Activated gamma-delta T cell treated with anti-CD3 and anti-CD28 coated beads, Interleukin-2, amount 50 U/mL, for 16 hours (primary cell): ENCODE measurements at places on chromosomes 13 and 19.

GRCh38 chr19:15424692-15425272 is 6.0 kb upstream of the AKAP8L start:
- DNase-seq: no peak

- DNase-seq: no peak
Observed at GRCh38 chr19:29299416-29300380, 86.7 kb upstream of the UQCRFS1 start.

DNA sequence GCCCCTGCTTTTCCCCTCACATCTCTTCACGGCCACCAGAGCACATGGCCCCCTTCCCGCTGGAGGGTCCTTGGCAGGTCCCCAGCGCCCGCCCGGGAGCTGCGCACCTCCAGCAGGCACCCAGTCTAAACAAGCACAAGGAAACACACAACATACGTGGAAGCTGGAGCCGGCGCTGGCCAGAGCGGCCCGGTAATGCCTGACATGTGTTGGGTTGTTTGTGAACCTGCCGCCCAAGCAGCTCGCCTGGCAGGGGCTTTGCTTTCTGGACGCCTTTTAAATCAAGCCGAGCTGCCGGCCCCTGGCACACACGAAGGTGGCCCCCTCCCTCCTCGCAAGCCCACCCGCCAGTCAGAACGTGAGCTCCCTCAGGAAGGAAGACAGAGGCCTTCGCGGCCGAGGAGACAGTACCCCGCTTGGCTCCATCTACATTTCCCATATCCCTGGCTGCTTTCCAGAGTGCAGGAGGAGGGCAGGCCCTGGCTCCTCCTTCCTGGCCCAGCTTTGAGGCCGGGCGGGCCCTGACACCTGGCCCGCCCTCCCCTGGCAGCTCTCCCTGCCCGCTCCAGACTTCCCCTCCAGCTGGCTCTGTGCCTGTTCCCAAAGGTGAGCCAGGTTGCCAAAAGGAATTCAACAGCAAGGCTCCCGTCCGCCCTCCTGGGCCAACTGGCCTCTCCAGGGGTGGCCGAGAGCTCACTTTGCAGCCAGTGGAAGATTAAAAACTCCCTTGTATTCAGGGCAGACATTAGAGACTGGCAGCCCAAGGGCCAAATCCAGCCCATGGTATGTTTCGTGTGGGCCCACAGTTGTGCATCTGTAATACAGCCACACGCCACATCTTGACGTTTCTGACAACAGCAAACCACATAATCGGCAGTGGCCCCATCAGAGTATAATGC is 28.7 kb downstream of the COMP start:
- no peak for DNase-seq

DNA sequence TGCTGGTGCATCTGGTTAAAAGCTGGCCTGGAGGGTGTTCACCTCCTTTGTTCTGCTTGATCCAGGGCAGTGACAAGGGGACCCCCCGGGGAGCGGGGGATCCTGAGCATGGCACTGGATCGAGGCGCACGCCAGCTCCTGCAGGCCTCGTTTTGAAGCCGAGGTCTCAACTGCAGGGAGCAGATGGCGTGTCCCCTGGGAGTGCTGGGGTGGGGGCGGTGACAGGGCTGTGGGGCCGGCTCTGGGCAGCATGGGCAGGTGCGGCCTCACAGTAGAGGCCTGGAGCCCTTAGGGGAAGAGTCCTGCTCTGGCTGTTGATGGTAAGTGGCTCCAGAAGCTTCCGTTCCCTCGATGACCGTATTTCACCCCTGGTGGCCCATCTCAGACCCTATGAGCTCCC is 51.8 kb downstream of the CRTC1 start:
- DNase-seq: no peak

- no peak for DNase-seq
Observed at GRCh38 chr13:44697058-44697457, 120.9 kb upstream of the TSC22D1 start.

- DNase-seq: no peak
Observed at GRCh38 chr13:86409466-86410241, 610.4 kb upstream of the SLITRK6 start.

GRCh38 chr19:54873990-54874389 is at the start of gene FCAR:
Gene FCAR (plus strand): TSS chr19:54874235. CDS start chr19:54874290, 55 bp downstream.
- no peak for DNase-seq

DNA sequence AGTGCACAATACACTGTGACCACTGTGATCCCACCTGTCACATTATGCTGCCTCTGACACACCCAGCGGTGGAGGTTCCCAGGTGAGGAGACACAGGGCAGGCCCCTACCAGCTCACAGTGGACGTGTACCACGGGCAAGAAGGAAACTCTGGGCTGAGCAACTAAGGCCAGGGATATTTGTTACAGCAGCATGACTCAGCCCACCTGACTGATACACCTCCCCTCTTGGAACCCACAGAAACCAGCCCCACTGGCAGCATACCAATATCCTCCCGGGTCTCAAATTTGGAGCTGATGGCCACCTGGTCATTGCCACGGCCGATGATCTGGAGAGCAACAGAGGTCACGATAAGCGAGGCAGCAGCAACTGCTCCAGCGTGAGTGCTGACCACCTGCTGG is 14.9 kb downstream of the KLC3 start:
- DNase-seq: no peak

GRCh38 chr13:44116562-44117332 is 237.0 kb downstream of the LACC1 start:
- DNase-seq: no peak

GRCh38 chr19:52646571-52647217 is 8.5 kb upstream of the ZNF83 start:
- DNase-seq: no peak

- DNase-seq: no peak
Observed at GRCh38 chr13:88862095-88862620, 1191.0 kb downstream of the SLITRK5 start.

DNA sequence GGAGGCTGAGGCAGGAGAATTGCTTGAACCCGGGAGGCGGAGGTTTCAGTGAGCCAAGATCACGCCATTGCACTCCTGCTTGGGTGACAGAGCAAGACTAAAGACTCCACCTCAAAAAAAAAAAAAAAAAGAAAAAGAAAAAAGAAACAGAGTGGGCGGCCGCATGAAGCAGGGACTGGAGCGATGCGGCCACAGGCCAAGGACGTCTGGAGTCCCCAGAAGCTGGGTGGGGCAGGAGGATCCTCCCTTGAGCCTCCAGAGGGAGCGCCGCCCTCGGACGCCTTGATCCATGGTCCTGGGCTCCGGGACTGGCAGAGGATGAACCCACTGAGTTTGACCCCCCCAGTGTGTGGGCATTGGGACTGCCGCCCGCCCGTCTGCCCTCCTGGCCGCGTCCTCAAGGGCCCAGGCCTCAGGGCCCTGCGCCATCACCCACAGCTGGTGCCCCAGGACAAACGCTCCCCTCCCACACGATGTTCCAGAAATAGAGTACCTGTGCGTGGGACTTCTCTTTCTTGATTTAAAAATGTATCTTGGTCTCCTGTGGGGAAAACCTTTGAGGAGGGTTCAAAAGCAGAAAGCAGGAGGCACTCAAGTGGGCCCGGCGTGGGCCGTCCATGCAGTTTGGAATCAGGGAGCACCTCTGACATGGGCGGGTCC is 15.5 kb downstream of the BTBD2 start:
- DNase-seq: no peak

DNA sequence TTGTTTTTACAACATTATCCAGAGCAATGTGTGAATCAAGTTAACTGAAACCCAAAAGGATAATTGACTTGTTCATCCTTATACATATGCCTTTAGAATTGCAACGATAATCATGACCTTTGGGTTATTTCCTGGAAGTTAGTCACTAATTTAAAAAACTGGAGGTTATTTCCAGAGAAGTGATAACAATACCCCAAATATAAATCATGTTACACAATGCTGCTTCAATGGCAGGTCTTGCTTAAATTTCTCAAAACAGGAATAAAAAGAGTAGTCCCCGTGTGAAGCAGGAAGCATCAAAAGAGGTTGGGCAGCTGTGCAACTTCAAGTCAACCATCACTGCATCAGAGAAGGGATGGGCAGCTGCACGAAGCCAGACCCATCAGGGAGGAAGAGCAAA is 134.4 kb downstream of the EFNB2 start:
- DNase-seq: no peak

DNA sequence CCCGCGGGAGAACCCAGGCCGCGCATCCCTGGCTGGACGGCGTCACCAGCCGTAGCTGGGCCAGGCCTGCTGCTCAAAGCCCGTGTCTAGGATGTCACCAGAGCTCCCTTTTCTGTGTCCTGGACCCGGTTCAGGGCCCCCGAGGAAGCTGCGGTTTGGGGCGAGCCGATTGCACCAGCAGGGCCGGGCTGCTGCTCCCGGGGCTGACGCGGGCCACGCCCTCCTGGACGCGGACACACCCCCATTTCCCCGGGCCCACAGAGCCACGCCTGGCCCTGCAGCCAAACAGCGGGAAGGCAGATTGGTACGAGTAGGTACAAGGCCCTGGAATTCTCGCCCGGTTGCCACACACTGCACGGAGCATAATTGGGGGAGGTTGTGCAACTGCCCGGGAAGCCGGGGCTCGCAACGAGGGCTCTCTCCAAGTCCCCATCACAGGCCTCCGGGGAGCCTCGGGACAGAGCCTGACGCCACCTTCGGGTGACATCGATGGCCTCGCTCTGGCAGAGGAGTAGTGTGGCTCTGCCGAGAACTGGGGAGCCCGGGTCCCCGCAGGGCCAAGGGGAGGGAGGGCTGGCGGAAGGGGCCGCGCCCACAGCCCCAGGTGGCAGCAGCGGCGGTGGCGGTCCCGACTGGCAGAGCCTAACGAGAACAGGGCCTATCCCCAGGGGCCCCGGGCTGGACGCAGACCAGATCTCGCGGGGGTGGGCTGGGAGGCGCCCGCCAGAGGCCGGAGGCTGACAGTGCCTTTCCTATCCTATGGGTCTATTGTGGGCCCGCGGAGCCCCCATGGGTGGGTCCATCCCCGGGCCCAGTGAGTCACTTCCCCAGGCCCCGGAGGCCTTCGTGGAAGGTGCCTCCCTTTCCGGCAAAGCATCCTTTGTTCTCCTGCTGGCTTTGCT is 23.5 kb downstream of the KCTD15 start:
- no peak for DNase-seq

- DNase-seq: no peak
Observed at GRCh38 chr19:39752390-39752789, 14.6 kb upstream of the CLC start.

GRCh38 chr19:10424011-10424637 is 3.8 kb downstream of the PDE4A start:
- no peak for DNase-seq

DNA sequence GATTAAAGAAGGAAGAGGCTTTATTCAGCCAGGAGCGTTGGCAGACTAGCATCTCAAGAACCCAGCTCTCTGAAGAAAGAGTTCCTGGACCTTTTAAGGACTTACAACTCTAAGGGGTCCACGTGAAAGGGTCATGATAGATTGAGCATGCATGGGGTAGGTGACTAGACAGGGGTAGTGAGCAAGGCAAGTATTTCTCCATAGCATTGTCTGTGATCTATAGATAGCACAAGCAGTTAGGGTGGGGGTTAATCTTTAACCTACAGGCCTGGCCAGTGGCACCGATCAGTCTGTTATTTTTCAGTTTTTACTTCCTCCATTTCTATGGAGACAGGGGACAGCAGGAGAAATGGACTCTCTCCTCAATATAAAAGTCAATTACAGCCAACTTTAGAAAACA is 983.7 kb downstream of the SLITRK1 start:
- no peak for DNase-seq

GRCh38 chr13:50386541-50387050 is 371.4 kb downstream of the KCNRG start:
- no peak for DNase-seq

DNA sequence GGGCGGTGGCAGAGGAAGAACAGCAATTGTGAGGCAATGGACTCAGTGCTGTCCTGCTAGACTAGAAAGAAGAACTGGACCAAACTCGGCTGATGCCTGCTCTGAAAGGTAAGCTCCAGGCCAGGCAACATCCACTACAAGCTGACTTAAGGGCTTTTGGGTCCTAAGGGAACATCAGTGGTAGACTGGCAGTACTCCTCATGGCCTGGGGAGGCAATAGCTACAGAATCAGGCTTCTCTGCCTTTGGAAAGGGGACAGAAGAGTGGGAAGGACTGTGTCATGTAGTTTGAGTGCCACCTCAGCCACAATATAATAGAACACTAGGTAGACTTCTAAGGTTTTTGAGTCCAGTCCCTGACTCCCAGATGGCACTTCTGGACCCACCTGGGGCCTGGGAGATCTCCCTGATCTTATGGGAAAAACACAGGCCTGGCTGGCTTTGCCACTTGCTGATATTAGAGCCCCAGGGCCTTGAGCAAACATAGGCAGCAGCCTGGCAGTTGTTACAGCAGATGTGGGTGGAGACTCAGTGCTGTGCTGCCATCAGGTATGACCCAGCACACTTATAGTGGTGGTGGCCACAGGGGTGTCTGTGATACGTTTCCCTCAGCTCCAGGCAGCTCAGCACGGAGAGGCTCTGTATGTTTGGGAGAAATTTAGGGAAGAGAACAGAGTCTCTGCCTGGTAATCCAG is 9.2 kb upstream of the CLC start:
- no peak for DNase-seq

DNA sequence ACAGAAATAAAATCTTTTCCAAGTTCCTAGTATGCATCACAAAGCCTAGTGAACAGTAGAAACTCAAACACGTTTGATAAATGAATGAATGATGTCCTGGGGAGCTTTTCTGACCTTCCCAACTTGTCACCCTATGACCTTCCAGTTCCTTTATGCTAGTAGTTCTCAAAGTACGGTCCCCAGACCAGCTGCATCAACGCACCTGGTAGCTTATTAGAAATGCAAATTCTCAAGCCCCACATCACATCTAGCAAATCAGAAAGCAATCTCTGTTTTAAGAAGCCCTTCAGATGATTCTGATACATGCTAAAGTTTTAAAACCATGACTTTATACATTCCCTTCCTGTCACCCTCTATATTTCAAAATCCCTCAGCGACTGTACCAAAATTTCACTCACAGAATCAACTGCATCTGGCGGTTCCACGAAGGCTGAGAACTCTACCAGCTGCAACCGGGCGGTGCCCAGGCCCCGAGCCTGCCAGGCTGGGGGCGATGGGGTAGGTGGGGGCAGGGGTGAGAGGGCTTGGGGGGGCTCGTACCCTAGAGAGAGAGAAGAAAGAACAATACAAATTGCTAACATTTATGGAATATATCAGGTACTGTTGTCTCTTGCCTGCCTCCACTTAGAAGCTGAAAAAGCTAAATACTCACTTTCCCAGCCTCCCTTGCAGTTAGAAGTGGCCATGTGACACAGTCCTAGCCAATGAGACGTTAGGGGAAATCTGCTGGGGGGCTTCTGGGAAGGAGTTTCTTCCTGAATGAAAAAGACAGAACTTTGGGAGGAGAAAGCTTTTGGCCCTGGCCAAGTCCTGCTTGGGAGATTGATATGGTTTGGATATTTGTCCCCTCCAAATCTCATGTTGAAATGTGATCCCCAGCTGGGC is 13.3 kb downstream of the CD37 start:
- DNase-seq: no peak

DNA sequence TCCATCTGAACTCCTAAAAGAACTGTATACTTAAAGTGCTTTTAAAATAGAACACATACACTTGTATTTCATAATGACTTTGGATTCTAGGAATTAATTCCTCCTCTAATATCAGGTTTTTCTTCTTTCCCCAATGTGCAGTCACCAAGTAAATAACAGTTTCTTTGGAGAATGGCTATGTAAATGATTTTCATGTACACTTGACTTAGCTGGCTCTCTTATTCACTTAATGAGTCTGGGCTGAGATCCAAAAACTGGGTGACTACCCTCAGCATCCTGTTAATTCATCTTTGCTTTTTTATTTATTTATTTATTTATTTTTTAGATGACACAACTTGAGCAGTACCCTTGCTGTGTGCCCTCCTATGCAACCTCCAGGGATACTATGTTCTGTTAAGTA is 1003.7 kb downstream of the SLITRK1 start:
- no peak for DNase-seq

GRCh38 chr19:38848299-38849146 is 1.3 kb downstream of the HNRNPL start:
- DNase-seq: no peak
